ENCODE measurements at places on chromosomes 12 and 14.

GRCh38 chr12:58393152-58393551, 451.8 kb downstream of the ATP23 start:
- no peak for DNase-seq

DNA sequence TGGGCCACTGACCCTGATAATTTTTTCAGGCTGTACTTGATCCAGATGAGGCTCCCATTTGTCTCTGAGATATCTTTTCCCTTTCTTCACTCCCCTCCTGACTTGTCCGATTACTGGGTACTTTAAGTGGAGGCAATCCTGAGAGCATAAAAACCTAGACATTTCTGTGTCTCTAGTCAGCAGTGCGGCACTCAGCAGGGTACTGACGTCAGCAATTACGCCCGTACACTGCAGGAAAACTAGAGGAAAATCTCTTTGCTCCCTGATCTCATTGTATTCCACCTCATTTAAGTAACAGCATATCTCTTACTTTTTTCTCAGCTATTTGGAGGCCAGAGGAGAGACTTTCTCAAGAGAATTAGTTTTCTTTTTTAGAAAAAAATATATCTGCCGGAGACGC, 315.5 kb upstream of the OR4E1 start:
- DNase-seq: no peak

- DNase-seq: no peak
Measured at GRCh38 chr14:81276073-81277069, 55.6 kb upstream of the GTF2A1 start.

GRCh38 chr12:132622437-132623071, 4.0 kb downstream of the P2RX2 start:
- no peak for DNase-seq

DNA sequence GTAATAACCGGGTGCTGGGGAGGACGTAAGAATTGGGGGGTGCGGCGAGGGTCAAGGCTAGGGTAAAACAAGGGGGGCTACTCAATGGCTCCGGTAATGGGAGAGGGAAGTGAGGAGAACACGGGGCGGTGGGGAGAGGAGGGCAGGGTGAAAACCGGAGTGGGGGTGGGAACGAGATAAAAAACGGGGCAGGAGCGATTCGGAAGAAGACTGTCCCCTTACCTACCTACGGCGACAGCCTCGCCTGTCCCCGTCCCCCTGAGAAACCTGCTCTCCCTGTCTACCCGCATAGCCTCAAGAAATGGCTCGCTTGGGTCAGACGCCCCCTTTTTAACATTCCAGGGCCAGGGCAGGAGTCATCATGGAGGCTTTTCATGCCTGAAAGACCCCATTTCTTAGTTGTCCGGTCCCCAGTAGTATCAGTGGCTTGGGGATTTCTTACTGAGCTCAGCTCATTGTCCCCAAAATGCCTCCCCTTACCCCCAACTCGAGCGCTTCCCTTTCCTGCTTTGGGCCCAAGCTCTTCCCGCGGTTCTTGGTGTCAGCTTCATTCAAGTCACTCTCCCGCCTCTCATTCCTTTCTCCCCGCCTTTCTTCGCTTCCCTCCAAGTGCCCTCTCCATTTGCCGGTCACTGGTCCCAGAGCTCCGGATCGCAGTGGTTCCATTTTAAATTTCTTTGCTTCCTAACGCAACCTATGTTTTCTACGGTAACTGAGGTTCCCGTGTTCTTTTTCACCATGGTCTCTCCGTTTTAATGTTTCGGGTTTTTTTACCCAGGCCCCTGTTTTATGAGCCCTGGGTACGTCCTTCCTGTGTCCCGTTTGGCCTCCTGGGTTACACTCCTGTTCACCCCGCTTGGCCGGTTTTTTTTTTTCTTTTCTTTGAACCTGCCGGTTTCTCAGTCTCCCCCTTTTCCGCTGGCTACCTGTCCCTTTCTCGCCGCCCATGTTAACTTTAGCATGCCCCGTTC, 1.2 kb upstream of the WSB2 start:
- no peak for DNase-seq

- DNase-seq: no peak
Measured at GRCh38 chr14:51744372-51745130, 92.8 kb downstream of the FRMD6 start.

Data from Right ventricle myocardium superior (tissue), 1 donor.